ENCODE measurements at places on chromosomes 2 and 18.

DNA sequence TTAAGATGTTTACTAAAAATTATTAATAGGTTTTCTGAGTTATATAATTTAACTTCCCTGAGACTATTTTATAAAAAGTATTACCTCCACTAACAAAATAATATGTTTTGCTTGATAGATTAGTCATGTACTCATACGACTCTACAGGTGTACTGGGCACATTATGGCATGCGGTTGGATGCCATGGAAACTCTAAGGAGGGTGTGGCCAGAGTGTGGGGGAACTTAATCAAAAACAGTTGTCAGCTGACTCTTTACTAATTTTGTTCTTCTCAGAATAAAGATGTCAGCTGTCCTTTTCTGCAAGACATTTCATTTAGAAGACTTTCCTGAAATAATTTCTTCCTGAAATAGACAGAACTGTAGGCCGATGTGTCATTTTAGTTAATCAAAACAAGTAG lies 228.3 kb upstream of the SIX3 start:
- no peak for DNase-seq

GRCh38 chr18:36279001-36279400 lies 18.5 kb upstream of the FHOD3 start:
- DNase-seq, result no peak

DNA sequence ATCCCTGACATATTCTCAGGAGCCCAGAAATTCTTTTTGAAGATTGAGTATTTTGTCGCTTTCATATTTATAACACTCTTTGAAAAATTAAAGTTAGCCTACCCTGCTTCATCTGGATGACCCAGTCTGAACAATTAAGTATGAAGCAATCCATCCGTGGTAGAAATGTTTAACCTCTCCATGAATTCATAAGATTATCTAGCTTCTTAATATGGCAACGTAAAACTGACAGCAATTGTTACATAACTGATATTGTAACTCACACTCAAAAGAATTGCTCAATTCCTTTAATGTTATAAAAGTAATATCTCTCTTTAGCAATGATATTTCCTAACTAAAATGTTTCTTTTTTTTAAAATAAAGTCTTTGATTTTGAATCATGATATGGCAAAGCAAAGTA lies 7.2 kb upstream of the ABCA12 start:
- DNase-seq, result no peak

- no peak for DNase-seq
These were observed 119.1 kb downstream of the BAZ2B start for GRCh38 chr2:159497256-159497655.

DNA sequence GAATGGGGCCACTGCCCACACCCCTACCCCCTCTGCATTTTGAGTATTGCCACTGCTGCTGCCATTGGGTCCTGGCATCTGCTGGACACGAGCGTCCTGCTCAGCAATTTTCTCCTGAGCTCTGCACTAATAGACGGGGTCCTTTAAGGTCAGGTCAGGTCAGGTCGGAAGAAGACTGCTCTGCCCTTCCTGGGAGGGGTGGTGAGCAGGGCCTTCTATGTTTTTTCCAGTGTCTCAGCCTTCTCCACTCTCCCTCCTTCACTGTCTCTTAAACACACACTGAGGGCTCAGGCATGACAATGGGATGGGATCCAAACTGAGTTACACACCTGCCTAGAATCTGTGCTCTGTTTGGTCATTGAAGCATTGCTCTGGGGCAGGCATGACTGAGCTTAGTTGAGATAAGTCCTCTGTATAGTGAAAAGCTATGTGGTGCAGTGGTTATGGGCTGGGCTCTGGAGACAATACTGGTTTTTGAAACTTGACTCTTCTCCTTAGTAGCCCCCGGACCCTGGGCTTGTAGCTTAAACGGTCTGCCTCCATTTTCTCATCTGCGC lies 10.6 kb downstream of the MYO1B start:
- no peak for DNase-seq

- no peak for DNase-seq
These were observed 118.6 kb downstream of the INHBB start for GRCh38 chr2:120464448-120464931.

- DNase-seq, result no peak
These were observed 208.9 kb downstream of the ZEB2 start for GRCh38 chr2:144310889-144311608.

GRCh38 chr2:76491503-76491902 lies 780.8 kb upstream of the GCFC2 start:
- no peak for DNase-seq

- no peak for DNase-seq
These were observed 957.1 kb upstream of the CHAC2 start for GRCh38 chr2:52810460-52810859.

DNA sequence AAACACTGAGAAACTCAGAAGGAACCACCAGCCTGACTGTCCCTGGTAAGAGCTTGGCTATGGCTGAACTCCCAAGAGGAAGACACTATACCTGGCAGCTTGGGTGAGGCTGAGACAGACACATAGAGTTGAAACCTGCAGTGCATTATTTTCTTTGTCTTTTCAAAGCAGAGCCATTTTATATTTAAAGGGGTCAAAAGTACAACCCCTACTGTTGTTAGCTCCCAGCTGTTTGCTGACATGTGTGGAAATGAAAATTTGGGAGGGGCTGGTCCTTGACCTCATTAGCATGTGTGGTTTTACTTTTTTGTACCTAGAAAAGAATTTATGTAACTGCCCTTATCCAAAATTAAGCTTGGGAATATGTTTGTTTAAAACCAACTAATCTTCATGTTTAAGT lies 309.0 kb downstream of the RPRM start:
- DNase-seq, result no peak

GRCh38 chr2:108629417-108629816 lies 89.9 kb upstream of the RANBP2 start:
- no peak for DNase-seq

DNA sequence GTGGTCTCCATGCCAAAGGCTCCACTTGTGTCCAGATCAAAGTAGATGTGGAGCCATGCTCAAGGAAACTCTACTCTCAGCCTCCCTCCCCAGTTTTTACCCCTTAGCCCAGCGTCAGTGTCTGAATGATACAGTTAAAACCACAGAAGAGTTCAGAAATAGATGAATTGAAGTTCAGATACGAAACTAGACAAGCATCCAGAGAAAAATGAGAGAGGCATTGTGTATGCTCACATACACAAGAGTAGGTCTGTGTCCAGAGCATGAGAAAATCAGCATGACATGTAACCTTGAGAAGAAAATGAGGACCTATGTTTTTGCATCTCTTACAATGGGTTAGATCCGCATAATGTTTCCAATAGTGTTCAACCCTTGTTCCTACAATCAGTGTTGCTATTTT lies 612.8 kb upstream of the PKDCC start:
- DNase-seq, result no peak

GRCh38 chr18:7980136-7980535 lies 413.0 kb downstream of the PTPRM start:
- no peak for DNase-seq

- no peak for DNase-seq
These were observed 100.3 kb downstream of the IRS1 start for GRCh38 chr2:226699321-226699720.

DNA sequence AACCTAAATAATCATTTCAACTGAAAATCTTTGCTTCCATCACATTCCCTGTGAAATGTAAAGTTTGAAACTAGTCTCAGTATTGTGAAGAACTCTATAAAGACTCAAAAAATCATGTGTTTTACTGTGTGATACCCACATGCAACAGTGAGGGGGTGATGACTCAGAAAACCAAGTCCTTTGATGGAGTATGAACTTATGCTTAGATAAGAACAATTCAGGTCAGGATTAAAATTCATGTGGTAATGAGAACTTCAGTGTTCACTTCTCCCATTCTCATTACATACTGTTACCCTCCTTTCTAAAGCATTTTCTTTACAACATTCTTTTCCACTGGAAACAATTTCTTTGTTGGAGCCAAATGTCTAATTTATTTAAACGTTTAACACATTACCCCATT lies 360.2 kb downstream of the FSIP2 start:
- DNase-seq, result no peak

DNA sequence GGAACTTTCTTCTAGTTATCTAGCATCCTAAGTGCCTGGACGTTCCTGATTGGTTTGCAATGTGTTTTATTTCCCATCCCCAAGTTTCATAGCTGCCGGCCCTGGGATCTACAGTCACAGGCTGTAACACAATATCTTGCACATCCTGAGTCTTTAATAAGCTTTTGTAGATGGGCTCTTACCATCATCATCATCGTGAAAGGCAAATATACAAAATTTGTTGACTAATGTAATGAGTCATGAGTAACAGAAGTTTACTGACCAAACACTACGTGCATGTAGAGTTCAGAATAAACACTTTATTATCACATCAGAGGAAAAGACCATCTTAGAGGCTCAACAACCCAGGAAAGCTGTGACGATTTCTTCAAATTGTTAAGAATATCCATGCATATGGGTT lies 8.1 kb upstream of the TYMS start:
- DNase-seq, result no peak

GRCh38 chr18:1994471-1994870 lies 576.8 kb downstream of the METTL4 start:
- DNase-seq, result no peak

DNA sequence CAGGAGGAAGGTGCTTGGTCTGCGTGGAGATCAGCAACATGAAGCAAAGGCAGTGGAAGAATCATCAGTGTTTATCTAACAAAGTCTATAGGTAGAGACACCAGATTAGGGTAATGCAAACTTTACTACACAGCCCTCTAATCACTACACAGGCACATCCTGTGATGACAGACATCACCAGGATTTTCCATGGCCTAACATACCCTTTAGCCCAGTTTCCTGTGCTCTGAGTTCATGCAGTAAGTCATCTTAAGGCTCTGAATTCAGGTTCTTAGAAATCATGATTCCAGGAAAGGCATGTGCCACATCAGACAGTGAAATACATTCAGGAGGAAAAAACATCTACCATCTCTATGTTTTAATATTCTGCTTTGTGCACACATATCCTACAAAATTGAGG lies 708.5 kb upstream of the SLC8A1 start:
- DNase-seq, result no peak

DNA sequence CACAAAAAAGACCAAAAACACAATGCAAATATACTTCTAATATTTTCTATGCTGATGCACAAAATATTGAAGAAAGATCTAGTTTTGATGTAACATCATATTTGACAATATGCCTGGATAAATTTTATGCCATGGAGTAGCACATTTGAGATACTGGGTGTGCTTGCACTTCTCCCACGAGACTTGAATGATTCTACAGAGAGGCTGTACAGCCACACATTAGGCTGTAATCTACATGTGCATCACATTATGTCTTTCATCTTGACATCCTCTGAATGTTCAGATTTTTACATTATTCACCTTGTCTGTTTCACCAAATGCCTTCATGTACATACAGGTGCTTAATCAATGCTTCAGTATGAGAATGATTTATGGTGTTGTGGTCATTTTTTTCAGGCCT lies 756.4 kb upstream of the CDH7 start:
- DNase-seq, result no peak

GRCh38 chr2:10584843-10585475 lies 104.8 kb downstream of the NOL10 start:
- DNase-seq, result no peak

DNA sequence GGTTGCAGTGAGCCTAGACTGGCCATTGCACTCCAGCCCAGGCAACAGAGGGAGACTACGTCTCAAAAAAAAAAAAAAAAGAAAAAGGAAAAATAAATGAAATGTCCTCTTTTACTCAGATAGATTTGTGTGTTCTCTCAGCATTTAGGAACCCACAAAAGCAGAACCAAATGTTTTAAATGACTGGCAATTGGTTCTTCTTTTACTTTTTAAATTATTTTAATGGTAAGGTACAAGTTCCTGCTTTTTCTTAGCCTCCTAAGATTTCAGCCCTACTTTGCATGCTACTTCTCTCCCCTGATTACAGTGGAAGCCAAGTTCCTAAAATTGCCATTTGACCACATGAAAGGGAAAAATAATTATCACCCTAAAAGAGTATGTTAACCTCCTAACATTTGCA lies 23.5 kb downstream of the SRSF7 start:
- DNase-seq, result no peak

- DNase-seq, result no peak
These were observed 30.5 kb downstream of the ANKMY1 start for GRCh38 chr2:240527153-240527750.

GRCh38 chr2:109125593-109126500 lies 3.2 kb upstream of the SH3RF3 start:
- DNase-seq, result no peak

- no peak for DNase-seq
These were observed 191.0 kb downstream of the ZEB2 start for GRCh38 chr2:144328938-144329337.

GRCh38 chr18:72063001-72063400 lies 481.1 kb downstream of the CBLN2 start:
- no peak for DNase-seq

GRCh38 chr2:104746299-104746698 lies 107.6 kb upstream of the POU3F3 start:
- DNase-seq, result no peak

GRCh38 chr2:174014699-174015070 lies 49.5 kb upstream of the SP3 start:
- DNase-seq, result no peak

- DNase-seq, result no peak
These were observed 73.6 kb downstream of the NPAS2 start for GRCh38 chr2:100893392-100894104.

DNA sequence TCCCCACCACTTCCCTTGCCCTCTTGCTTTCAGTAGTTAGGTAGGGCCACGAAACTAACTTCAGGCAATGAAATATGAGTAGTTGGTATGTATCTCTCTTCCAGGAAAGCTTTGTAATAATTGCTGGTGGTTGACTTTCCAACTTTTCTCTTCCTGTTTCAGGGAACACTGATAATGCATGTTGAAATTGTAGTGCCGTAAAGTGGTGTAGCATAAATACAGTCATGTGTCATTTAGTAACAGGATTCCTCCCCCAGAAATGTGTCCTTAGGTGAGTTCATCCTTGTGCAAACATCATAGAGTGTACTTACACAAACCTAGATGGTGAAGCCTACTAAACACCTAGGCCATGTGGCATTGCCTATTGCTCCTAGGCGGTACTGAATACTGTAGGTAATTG lies 429.2 kb downstream of the PID1 start:
- DNase-seq, result no peak

- no peak for DNase-seq
These were observed 1.3 kb upstream of the ZNF24 start for GRCh38 chr18:35345460-35345921.

- DNase-seq, result no peak
These were observed 43.5 kb downstream of the SLC38A11 start for GRCh38 chr2:164911832-164912231.

- DNase-seq, result no peak
These were observed 618.3 kb upstream of the SETBP1 start for GRCh38 chr18:44062345-44062744.

- no peak for DNase-seq
These were observed 291.2 kb upstream of the DDX18 start for GRCh38 chr2:117523267-117523666.

- no peak for DNase-seq
These were observed 117.1 kb upstream of the NXPH2 start for GRCh38 chr2:138897274-138897673.

GRCh38 chr2:195162194-195162593 lies 494.8 kb upstream of the SLC39A10 start:
- no peak for DNase-seq

Measured in stimulated activated CD8-positive, alpha-beta memory T cell treated with anti-CD3 and anti-CD28 coated beads, Interleukin-12 subunit alpha, Interleukin-12 subunit beta, amount 100 ng/mL, for 1 hour (primary cell).